Activated gamma-delta T cell treated with Interleukin-2 at 50 U/mL for 16 hours (primary cell): ENCODE measurements at places on chromosomes 5 and 9.

GRCh38 chr5:39189292-39189955, 29.9 kb downstream of the FYB1 start:
- DNase-seq: no peak

DNA sequence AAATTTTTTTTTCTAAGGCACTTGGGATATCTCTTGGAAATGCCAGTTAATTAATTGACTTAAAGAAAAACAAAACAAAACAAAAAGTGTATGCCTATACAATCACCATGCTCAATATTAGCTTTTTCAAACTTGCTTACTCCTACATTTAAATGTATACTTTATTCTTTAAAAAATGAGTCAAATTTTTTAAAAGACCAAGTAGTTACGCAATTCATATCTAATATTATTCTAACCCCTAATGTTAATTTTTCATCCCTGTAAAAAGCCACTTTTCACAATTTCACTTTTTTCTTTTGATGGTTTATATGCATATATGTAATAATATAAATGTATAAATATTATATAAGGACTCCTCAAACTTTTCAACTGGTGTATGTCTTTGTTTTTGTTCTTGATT, 211.2 kb downstream of the PRDM9 start:
- no peak for DNase-seq

DNA sequence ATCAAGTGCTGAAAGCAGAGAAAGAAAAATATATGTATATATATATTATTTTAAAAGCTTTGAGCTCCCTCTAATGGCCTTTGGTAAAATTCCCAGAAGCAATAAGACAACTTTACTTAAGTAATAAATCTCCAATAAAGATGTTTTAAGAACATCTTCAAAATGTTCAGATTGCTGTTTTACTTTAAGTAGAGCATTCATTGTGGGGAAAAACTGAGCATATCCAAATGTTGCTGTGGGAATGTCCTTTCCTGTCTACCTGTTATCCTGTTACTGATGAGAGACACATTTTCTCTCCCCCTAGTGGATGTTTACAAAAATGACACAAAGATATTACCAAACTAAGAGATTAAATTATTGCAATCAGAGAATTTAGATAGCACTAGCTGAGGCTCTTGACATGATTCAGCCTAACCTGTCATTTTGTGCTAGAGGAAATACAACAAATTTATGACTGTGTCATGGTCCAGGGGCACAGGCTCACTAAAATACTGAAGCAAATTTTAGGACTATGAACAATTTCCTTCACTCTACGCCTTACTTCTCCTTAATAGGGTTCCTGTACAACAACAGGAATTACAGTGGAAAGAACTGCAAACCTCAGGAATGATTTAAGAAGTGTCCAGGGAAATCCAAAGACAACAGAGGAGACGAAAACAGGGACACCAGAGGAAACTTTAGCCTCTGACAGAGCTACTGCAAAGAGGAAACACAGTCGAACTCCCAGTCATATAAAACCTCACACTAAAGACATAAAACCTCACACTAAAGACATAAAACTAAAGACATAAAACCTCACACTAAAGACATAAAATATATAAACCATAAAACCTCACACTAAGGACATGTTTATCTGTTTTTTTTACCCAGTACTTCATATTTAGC, 24.3 kb upstream of the PRRC1 start:
- DNase-seq: no peak

GRCh38 chr9:121990600-121991306, 102.4 kb downstream of the TTLL11 start:
- no peak for DNase-seq

GRCh38 chr5:34061993-34062392, 19.0 kb upstream of the C1QTNF3 start:
- no peak for DNase-seq
